ENCODE measurements at places on chromosomes 5 and 9. TPM values are rescaled to one million over a fixed set of nuclear protein-coding genes. Genes with fewer than 3 reads are reported as not detected.

PLPP7 gene
- total RNA-seq = 1.0 TPM

PCDHGC4 gene
- 0.22 TPM for total RNA-seq

GRCh38 chr5:123113136-123113535, 24.1 kb downstream of the PRDM6 start:
- no peak for DNase-seq

DNA sequence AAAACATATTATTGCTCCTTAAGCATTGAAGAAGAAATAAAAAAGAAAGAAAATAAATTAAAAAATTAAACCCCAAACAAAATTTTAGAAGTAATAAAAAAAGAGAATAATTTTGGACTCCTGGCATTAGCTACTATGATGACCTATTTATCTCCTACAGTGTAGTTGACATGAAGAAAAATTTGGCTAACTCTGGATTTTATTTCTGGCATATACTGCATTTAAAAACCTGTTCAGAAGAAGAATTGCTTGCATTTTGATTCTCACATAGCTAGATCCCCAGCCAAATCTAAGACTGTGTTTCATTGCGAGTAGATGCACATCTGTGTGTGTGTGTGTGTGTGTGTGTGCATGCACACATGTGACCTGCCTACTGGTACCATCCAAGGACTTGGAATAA, 30.1 kb upstream of the GABRG2 start:
- DNase-seq = no peak

- no peak for DNase-seq
These were observed 37.2 kb downstream of the RXRA start for GRCh38 chr9:134363450-134363849.

- no peak for DNase-seq
These were observed 239.4 kb downstream of the NSG2 start for GRCh38 chr5:174284873-174285272.

OR1J2 gene
- total RNA-seq = not detected

DNA sequence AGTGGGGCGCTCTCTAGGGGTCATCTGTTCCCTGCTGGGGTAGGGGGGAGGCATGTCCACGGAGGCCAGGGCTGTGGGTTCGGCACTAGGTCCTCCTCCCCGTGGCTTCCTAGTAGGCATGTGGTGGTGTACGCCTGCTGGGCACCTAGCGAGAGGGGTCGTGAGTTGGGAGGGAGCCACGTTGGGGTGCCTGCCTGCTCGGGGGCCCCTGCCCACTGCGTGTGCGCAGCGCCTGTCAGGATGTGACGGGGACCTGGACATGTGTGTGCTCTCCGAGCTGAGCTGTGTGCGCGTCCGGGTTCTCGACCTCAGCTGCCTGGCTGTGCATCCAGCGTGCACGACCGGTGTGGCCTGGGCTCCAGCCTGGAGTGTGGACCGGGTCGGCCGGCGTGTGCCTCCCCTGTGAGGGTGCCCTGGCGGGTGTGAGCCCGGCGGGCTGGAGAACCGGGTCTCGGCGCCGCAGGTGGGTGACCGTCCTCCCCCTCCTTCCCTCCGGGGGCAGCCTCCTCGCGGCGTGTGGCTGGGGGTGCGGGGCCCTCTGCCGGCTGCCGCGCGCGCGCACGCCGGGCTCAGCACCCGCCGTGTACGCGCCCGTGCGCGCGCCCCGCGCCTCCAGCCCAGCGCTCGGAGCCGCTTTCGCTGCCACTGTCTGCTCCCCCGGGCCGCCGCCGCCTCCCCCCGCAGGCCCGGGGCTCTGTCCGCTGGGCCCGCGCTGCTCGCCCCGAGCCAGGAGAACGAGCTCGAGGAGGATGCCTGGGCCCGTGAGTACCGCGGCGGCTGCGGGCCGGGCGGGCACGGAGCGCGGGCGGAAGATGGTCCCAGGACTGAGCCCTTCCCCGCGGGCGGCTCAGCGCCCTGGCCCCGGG, at the start of gene PRR7:
Gene PRR7 (plus strand): TSS at position 615 of the 866 bp plus-strand sequence. CDS start 8,254 bp downstream, outside the sequence.
- peak; percentile 60 for DNase-seq

DNA sequence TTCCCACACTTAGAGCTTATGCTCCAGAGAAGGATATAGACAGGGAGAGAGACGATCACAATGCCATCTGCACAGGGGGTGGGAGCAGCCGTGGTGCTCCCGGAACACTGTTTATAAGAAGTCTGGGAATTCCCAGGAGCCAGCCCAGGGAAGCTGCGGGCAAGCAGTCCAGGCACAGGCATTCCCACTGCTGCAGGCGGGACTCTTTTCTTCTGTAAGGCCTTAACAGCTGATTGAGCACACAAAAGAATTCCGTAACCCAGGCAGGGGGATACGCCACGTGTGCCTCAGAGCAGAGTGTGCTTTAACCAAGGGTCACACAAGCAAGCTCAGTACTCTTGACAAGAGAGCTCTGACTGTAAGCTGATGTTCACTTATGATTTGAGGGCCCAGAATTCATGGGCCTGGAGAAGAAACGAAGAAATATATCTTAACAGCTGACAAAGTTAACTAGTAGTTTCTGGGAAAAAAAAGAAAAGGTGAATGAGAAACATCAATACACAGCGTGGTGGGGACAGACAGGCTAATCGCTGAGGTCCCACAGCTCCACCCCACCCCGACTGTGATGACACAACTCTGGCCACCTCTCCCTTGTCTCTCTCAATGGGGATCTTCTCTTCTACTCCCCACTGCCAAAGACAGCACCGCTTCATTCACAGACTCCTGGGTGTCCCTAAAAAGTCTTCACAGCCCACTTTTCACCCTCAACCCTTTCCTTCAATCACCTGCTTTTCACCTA, 85.9 kb upstream of the SIMC1 start:
- DNase-seq = no peak

DNA sequence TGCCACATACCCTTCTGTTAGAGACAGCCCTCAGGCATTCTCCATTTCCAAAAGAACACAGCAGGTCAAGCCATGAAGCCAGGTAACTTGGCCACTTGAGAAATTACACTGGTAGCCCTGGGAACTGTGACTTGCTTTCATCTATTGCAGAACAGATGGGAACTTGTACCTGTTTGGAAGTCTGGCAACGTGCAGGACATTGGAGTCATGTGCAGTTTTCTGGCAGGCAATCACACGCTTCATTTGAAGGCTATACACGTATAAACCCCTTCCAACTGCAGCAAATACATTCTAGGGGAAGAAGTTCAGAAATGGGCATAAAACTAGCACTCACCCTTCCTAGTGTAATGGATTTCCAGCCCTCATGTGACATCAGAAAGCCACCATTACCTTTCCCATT, 54.0 kb downstream of the WDR41 start:
- DNase-seq = no peak

RORB gene
- total RNA-seq = not detected

DNA sequence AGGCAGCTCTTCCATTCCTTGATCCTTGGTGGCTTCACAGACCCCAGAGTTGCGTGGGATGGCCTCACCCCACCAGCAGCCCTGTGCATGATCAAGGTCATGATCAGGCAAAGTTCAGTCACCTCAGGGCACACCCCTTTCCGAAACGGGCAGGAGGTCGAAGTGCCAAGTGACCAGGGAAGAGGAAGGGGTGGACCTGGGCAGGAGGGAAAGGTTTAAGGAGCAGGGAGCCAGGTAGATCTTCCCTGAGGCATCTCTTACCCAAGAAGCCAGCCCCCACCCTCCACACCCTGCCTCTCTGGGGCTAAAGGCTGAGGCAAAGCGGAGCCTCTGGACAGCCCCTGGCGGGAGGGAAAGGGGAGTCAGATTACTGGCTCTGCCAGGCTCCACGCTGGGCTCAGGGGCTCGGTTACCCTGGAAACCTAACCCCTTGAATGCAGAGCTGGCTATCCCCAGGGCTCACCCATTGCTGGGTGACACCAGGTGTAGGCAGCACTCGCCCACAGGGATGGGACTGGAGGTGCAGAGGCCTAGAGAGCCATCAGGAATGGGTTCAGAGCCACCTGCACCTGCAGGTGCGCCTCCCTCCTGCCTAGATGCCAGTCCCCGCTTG, 3.6 kb downstream of the MGAT4B start:
- no peak for DNase-seq

GRCh38 chr9:113887436-113887835, 11.3 kb downstream of the ZNF618 start:
- DNase-seq = no peak

GRCh38 chr5:107633171-107633901, 37.4 kb downstream of the EFNA5 start:
- DNase-seq = peak; percentile 2

DNA sequence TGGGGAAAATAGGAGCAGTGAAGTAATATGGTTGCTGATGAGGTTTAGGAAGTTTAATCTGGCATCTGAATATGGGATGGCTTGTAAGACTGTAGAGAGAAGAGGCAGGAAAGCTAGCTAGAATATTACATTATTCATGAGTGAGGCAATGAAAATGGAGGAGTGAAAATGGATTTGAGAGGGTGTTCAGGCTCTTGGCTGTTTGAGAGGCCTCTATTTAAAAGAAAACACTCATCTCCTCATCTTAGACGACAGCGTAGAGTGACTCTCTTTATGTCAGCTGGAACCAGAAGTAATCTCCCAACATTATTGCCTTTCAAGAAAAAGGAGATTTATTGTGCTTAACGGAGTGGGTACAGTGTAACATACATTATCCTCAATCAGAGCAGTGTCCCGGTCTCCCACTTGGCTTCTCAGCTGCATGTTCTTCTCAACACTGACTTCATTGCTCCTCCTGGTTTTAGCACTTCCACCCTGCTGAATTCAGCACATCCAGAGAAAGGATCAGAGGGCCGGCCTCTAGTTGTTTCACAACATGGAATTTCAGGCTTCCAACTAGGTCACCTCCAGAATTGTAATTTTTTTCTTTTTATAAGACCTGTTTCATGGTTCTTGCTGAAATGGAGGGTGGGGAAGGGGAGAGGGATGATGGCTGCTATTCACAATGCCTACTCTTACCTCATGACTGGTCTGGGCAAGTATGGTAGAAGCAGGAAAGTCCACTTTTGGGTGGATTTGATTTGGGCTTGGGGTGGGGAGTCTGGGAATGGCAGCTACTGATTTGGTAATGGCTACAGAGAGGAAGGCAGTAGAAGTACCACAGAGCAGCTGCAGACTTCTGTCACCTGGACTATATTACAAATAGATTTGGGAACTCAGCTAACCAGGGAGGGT, 52.9 kb upstream of the KIAA1958 start:
- DNase-seq = no peak

DNA sequence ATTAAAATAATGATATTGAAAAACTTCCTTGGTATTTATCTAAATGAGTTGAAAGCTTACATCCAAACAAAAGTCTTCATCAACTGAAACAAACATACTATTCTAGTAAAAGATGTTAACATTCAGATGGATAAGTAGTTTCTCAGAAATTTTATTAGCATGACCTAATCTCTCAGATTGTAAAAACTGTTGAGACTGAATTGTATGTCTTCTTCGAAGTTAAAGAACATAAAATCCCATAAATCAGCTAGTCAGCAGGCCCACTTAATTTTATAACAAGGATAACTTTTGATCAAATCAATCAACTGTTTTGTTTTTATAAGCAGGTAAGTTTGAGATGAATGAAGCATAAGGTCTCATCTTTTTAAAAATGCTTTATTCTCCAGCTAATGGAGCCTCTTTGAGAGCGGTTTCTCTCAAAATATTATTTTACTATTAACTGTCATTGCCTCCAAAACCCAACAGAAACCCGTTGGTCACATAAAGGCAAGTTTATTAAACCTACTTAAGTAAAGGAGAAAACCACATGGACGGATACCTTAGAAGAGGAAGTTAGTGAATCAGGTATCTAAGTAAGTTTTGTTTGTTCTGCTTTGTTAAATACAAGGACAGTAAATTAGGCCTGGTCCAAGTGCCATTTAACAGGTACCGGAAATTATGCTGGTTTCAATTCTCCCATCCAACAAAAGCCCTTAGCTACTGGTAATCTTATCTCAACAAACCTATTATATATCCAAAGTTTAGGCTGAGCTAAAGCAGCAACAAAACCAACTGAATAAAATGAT, 457.0 kb downstream of the PDE4D start:
- DNase-seq = no peak

- no peak for DNase-seq
These were observed 93.2 kb upstream of the ADAMTS16 start for GRCh38 chr5:5046680-5047502.

DHX29 gene
- total RNA-seq = 47.8 TPM

DNA sequence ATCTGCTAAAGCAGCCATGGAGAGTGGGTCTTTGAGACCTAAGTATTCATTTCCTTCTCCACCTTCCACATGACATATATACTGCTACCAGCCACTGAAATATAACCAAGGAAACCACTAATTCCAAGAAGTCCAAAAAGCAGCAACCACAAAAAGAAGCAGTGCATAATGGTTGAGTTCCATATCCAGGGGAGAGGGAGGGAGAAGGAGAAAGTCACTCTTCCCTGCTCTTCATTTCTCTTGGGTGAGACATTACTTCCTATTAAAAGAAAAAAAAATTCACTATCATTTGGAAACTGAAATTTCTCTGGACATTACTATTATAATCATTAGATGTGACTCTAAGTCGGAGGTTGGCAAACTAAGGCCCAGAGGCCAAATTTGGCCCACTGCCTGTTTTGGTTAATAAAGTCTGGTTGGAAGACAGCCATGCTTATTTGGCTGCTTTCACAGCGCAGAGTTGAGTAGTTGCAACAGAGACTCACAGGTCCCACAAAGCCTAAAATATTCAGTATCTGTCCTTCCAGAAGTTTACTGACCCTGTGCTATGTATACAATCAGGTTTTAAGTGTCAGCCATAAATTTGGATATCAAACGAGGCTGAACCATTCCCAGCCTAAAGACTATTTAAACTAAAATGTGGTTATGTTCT, 168.6 kb downstream of the MPDZ start:
- no peak for DNase-seq

DNA sequence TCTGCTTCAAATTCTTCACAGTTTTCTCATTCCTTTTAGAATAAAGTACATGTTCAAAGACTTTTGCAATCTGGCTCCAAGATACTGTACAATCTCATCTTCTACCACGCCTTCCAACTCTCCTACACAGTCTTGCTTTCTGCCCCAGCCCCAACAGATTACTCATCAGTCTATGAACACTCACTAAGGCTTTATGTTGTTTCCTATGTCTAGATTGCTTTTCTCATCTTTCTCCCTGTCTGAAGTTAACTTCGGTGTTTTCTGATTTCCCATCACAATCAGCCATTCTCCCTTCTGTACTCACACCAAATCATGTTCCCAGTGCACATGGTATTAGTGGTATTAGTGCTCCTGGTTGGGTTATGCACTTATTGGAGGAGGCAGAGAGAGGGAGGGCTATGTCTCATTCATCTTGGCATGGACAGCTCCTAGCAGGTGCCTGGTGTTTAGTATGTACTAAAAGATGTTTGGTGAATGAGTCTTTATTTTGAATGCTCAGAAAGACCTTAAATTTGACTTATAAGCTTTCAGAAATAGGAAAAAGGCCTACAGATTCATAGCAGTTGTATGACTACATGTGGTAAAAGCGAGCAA, 44.0 kb upstream of the ZNF608 start:
- peak; percentile 51 for DNase-seq

ABO gene
- total RNA-seq = not detected

PDE6A gene
- total RNA-seq = 0.41 TPM

- no peak for DNase-seq
These were observed 242.2 kb downstream of the FER start for GRCh38 chr5:108989761-108990392.

BAAT gene
- total RNA-seq = not detected
